ENCODE measurements at places on chromosomes 1 and 21.

GRCh38 chr1:70768216-70768615, 279.4 kb downstream of the PTGER3 start:
- DNase-seq = no peak

DNA sequence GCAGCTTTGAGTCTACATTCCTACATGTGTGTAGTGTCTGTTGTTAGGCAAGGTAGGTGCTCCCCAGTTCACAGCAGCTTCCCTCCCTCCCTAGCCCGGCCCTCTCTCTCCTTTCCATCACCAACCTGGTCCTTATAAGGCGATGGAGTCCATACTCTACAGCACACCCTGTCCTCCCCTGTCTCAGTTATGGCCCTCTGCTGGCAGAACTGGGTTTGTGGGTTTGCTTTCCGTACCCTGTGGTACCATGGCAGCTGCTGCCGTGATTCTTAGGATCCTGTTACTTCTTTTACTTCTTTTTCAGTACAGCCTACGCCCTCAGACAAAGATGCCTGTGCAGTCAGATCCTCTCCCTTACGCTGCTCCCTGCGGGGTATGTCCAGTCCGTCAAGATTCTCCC, 31.7 kb downstream of the AK5 start:
- DNase-seq = no peak

- no peak for DNase-seq
Measured at GRCh38 chr1:87812871-87813577, 484.3 kb downstream of the LMO4 start.

- DNase-seq = peak; percentile 17
Measured at GRCh38 chr1:35768350-35769187, 1.2 kb downstream of the CLSPN start.

GRCh38 chr1:99579691-99580172, 66.2 kb upstream of the PALMD start:
- no peak for DNase-seq

DNA sequence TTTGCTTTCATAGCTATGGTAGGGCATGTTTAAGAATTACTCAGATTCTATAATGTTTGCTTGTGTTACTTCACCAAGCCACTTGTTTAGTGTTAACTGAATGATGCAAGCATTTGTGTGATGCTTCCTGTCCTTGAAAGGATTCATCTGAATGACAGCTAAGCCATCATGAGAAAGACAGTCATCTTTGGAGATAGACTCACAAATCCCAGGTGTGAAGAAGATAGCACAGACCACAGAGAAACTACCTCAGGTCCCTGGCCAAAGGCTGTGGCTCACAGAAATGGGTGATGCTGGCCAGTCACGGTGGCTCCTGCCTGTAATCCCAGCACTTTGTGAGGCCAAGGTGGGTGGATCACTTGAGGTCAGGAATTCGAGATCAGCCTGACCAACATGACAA, 321.4 kb downstream of the DPYD start:
- DNase-seq = no peak

All from hematopoietic multipotent progenitor cell treated with erythropoietin and hydrocortisone succinate and interleukin-3 and kit ligand, for 17 days (in vitro differentiated cells).